ENCODE measurements at places on chromosomes 12 and 14. TPM values are rescaled to one million over a fixed set of nuclear protein-coding genes. Genes with fewer than 3 reads are reported as not detected.

Gene ACOT4
- total RNA-seq: not detected

GRCh38 chr14:85124631-85125290 lies 405.2 kb upstream of the FLRT2 start:
- no peaks in the 10 kb centered on the region for H3K4me1 ChIP-seq
- DNase-seq: no peak
- H3K27ac ChIP-seq: no peak overlapping the region
- no peak overlapping the region for H3K4me3 ChIP-seq

Gene AP5M1
- 25.3 TPM for total RNA-seq

GRCh38 chr14:39784461-39784860 lies 352.2 kb upstream of the FBXO33 start:
- no peaks in the 10 kb centered on the region for H3K27me3 ChIP-seq
- DNase-seq: no peak
- no peak overlapping the region for H3K4me3 ChIP-seq
- H3K36me3 ChIP-seq: no peaks in the 10 kb centered on the region
- no peak overlapping the region for H3K27ac ChIP-seq
